ENCODE measurements at places on chromosomes 11 and 22.

GRCh38 chr11:125262194-125262829, 97.8 kb downstream of the PKNOX2 start:
- H3K27ac ChIP-seq = peak overlapping the region; percentile 92
- no peak for DNase-seq
- H3K4me1 ChIP-seq = peaks cover 32% of the 10 kb centered on the region
- no peak overlapping the region for H3K4me3 ChIP-seq
- H3K36me3 ChIP-seq = no peaks in the 10 kb centered on the region

DNA sequence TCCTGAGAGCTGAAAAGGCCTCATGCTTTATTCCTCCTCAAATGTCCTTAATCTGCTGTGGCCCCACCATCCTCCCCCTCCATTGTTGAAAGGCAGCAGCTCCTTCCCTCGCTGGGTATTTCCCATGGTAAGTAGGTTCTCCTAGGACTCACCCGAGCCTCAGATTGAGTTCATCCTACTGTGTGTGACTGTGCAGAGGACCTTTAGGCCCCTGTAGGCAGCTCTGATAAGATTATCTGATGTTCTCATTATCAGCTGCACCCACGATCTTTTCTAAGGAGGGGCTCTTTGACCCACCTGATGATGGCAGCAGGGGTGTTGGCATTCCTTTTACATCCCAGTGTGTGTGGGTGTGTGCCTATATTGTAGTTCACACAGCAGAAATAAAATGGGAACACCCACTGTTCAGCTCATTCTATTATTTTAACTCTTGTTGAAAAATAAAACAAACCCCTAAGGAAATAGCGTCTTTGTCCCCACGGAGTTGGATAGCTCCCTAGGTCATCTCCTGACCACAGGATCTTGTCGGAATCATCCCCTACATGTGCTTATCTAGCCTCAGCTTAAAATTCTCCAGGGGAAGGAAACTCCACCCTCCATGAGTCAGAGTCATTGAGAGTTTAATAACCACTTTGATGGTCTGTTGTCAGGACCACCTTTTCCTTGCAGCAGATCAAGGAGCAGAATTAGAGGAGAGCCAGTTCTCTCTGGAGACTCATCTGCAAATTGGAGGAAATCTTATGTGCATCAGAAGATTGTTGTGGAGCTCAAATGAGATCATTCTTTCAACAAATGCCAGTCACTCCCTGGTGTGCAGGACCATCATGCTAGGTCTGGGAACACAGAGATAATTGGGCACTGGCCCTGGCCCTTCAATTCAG, 19.3 kb downstream of the ENDOD1 start:
- H3K27me3 ChIP-seq = no peaks in the 10 kb centered on the region
- peak; percentile 14 for DNase-seq
- H3K36me3 ChIP-seq = no peaks in the 10 kb centered on the region
- no peak overlapping the region for H3K27ac ChIP-seq

DNA sequence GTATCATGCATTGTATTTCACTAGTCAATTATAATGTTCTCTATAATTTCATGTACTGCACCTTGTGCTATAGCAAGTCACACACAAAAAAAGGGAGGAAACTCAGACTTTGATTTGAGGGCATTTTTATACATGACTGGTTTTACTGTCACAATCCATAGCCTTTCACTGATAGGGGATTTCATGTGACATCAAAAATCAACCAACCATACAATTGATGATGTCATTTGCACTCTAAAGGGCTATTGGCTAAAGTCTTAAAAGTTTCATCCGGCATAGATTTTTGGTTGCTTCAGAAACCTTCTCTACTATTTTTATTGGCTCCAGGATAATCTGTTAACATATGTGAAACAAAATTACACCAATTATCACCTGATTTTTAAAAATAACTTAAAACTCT, 237.8 kb downstream of the DCDC1 start:
- no peaks in the 10 kb centered on the region for H3K4me1 ChIP-seq
- H3K36me3 ChIP-seq = no peaks in the 10 kb centered on the region
- no peak for DNase-seq
- H3K27me3 ChIP-seq = no peaks in the 10 kb centered on the region

GRCh38 chr22:49325531-49326395, 501.9 kb downstream of the BRD1 start:
- no peak for DNase-seq
- H3K4me1 ChIP-seq = no peaks in the 10 kb centered on the region
- no peaks in the 10 kb centered on the region for H3K27me3 ChIP-seq
- H3K36me3 ChIP-seq = no peaks in the 10 kb centered on the region
- H3K4me3 ChIP-seq = no peak overlapping the region

DNA sequence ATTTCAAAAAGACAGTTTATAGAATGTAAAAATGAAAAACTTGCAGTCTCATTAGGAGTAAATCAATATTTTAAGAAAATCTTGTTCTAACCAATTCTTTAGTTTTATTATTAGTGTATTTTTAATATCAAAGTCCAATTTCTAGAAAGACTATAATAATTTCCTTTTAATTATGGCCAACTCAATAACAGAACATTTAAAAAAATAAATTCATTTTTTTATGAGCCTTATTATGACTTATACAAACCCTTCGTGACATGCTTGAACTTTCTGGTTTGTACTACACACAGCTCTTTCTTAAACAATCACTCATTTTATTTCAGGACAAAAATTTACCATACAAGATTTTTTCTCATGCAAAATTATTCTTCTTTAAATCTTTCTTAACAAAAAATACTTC, 11.7 kb upstream of the MRGPRE start:
- H3K27ac ChIP-seq = no peak overlapping the region
- no peaks in the 10 kb centered on the region for H3K4me1 ChIP-seq
- no peaks in the 10 kb centered on the region for H3K36me3 ChIP-seq
- DNase-seq = no peak
- H3K27me3 ChIP-seq = peaks cover 10% of the 10 kb centered on the region

GRCh38 chr11:81579339-81579738, 1154.3 kb downstream of the FAM181B start:
- no peak overlapping the region for H3K4me3 ChIP-seq
- no peaks in the 10 kb centered on the region for H3K27me3 ChIP-seq
- no peaks in the 10 kb centered on the region for H3K36me3 ChIP-seq
- no peak for DNase-seq

DNA sequence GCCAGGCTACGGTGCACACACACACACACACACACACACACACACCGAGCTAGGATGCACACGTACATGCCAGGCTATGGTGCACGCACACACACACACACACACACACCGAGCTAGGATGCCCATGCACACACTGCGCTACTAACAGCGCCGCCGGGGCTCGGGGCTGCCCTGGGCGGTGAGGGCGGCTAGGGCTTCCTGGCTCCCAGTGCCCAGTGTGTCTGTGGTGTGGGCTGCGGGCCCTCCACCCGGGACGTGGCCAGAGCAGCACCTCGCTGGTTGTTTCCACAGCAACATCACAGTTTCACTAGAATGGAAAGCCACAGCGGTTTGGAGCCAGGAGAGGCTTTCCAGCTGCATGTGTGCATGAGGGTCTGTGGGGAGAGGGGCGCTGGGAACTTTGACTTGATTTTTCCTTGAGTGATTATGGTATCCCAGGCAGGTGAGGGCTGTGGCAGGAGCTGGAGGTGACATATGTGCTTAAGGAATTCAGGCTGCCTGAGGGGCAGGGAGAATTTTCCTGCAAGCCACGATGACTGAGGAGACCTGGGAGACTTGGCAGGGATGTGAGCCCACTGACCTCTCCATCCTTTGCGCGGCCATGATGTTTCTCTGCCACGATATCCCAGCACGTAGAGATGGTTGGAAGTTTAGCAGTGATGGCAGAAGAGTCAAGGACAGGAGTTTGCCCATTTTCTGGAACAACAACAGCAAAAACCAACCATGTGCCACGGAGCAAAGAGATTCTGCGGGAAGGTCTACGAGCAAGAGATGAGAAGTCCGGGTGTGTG, 195.9 kb downstream of the SNX19 start:
- H3K36me3 ChIP-seq = no peaks in the 10 kb centered on the region
- H3K27ac ChIP-seq = peak overlapping the region; percentile 80
- no peak overlapping the region for H3K4me3 ChIP-seq

DNA sequence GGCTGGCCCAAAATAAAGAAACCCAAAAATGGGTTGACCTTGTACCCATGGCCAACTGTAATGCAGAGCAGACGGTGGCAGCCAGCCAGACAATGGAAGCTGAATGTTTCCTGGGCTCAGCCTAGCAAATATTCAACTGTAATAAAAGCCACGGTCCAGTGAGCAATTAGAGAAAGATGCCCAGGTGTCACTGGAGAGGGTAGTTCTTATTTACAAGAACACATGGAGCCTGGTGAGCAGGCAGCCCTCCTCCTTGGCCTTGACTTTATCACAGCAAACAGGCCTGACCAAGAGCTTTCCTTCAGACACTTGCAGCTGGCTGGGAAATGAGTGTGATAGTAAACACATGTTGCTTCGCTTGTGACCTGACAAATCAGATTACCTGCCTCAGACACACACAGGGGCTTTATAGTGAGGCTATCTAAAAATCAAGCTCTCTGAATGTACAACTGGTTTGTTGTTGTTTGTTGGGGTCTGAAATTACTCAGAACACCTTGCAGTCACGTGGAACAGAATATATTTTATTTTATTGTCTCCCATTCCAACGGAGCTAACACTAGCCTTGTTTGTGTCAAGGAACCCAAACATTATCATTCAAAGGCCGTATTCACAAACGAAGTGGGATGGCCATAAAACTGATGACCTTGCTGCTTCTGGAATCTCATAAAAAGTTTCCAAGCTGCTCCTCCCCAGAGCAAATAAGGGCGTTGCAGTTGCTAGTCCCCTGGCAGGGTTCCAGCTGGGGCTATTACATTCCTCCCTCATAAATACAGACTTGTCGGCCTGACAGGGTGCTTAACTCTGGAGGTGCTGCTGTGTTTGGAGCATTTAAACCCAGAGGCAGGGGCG, 161.1 kb downstream of the BBOX1 start:
- no peak overlapping the region for H3K4me3 ChIP-seq
- no peak overlapping the region for H3K27ac ChIP-seq
- H3K4me1 ChIP-seq = peaks cover 2% of the 10 kb centered on the region
- peaks cover 3% of the 10 kb centered on the region for H3K27me3 ChIP-seq
- H3K36me3 ChIP-seq = no peaks in the 10 kb centered on the region
- peak; percentile 48 for DNase-seq

DNA sequence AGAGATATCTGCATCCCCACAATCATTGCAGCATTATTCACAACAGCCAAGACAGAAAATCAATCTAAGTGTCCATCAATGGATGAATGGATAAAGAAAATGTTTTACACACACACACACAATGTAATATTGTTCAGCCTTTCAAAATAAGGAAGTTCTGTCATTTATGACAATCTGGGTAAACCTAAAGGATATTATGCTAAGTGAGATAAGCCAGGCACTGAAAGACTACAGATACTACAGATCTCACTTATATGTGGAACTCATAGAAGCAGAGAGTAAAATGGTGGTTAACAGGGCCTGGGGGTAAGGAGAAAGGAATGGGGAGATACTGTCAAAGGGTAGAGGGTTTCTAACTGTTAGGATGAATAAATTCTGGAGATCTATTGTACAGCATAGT, 36.0 kb upstream of the EED start:
- no peaks in the 10 kb centered on the region for H3K27me3 ChIP-seq
- no peak for DNase-seq
- H3K4me1 ChIP-seq = no peaks in the 10 kb centered on the region

DNA sequence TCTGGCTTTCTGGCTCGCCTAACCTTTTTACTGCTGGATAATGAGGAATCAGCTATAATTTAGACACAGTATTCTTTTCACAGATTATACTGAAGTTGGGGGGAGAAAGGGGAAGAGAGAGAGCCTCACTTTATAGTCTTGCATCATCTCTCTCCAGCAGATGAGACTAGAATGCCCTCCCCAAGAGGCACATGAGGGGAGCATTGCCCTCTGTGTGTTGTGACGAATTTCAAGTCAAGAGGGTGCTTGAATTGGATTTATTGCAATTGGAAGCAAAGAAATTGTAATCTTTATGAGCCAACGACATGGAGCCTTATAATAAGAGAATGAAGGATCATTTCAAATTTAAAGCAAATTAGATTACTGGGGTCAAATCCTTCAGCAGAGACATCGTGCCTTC, 17.6 kb upstream of the CADM1 start:
- no peaks in the 10 kb centered on the region for H3K36me3 ChIP-seq
- peaks cover 24% of the 10 kb centered on the region for H3K27me3 ChIP-seq
- H3K4me3 ChIP-seq = no peak overlapping the region
- no peaks in the 10 kb centered on the region for H3K4me1 ChIP-seq

- no peaks in the 10 kb centered on the region for H3K36me3 ChIP-seq
- DNase-seq = no peak
- H3K27me3 ChIP-seq = no peaks in the 10 kb centered on the region
Observed at GRCh38 chr22:24188705-24189248, 7.5 kb downstream of the SUSD2 start.

DNA sequence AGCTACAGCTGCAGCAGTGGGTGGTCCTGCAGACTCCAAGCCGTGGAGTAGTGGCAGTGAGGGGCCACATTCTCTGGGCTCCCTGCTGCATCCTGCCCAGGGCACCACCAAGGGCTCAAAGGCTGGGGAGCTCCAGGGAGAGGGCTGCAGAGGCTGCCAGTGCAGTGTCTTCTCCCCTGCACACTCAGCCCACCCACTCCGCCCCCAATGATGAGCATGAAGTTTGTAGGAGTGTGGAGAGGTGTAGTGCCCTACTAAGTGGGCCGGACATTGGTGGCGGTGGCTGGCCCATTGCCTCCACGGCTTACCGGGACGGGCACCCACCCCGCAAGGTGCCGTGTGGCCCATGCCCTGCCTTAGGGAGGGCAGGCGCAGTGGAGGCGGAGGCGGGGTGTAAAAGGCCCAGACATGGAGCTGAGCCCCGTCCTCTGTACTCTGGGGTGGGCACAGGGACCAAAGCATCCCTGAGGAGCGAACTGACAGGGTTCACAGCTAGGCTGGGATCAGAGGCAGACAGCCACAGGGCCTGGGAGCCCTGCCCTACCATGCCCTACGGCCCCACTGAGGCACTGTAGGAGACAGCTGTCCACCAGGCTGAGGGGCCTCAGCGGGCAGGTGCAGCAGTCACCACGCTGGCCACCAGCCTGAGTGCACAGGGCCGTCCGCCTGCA, 18.9 kb downstream of the ARVCF start:
- no peaks in the 10 kb centered on the region for H3K36me3 ChIP-seq
- DNase-seq = no peak
- peaks cover 2% of the 10 kb centered on the region for H3K27me3 ChIP-seq
- H3K4me1 ChIP-seq = peaks cover 17% of the 10 kb centered on the region
- H3K27ac ChIP-seq = no peak overlapping the region
